ENCODE measurements at places on chromosomes 2 and 18.

DNA sequence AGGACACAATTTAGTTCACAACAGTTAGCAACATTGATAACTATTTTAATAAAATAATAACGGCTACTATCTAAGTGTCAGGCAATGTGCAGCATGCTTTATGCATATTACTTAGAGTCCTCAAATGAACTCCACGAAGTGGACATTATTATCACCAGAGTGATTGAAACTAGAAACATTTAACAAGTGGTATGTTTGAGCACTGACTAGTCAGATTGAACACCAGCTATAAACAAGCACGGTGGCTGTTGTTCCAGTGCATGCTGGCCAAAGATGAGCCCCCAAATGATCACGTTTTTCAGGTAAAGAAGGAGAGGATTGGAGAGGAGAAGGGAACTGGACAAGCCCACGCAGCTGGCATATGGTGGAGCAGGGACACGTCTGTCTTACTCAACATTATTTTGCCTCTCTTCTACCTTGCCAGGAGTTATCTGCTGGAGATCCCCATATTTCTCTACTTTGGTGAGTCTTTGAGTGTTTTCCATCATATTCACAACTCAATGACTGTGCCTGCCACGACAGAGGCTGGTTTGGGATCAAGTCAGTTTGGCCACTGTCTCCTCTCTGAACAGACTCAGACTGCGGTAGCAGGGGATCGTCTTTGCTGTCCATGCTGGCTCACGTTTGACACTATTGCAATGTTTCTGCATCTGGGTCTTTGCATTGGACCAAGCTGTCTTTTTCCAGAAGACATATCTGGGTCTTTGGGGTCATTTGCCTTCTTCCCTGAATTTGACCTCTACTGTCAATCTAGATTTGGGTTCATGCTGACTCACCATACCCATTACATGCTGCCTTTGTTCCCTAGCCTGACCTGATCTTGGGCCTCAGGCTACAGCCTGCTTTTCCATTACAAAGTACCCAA, 66.0 kb upstream of the ACSL3 start:
- no peak for DNase-seq

DNA sequence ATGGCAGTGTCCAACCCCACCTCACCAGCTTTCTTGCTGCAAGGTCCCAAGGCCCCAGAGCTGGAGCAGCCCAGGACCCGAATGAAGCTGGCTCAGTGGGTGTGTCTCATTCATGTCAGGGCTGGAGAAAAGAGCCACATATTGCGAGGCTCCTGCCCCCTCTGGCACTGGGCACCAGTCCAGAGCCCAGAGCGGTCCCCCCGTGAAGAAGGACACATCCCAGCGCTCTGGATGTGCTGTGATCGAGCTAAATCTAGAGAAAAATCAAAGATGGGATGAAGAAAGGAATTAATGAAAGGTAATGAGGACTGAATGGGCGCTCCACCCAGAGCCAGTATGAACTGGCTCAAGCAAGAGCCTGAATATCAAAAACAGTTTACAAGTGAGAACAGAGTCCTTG, 13.3 kb upstream of the MPV17 start:
- no peak for DNase-seq

DNA sequence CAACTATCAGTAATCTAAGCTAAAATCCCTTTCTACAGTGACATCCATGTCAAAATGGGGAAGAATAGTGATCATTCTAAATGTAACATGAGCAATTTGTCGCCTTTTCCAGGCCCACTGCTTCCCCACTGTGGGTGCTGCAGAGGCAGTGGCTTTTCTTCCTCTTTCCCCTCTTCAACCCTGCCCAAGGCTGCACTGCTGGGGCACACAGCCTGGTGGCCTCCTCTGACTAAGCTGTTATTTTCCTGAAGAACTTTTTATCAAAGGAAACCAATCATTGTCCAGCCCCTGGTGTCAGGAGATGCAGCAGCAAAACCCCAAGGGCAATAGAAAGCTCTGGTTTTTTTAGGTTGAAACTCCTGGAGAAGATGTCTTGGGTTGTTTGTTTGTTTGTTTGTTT, 117.6 kb upstream of the KLF7 start:
- no peak for DNase-seq

DNA sequence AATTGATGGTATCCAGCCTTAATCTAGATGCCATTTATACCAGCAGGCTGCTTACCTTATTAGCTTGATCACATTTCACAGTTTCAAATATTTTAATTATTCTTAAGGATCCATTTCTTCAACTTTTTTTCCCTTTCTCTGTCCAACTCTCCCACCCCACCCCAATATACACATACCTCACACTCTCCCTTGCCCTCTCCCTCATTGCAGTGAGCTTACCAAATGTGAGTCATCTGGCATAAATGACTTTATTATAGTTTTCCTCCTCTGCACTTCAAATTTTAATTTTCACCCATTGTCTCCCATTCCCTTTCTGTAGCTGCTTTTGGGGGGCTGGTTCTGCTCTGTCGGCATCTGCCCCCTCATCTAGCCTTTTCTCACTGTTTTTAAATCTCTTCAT, 12.9 kb downstream of the HTR2B start:
- DNase-seq: no peak

GRCh38 chr18:58590839-58591238, 38.1 kb downstream of the ALPK2 start:
- DNase-seq: no peak
